ENCODE measurements at places on chromosomes 7 and 10.
A peak's percentile ranks its signal among the peaks of the same experiment; 100 is the strongest.

GRCh38 chr10:126463286-126463685 lies 75.0 kb upstream of the ADAM12 start:
- DNase-seq, result no peak

GRCh38 chr7:116799916-116800315 lies 62.5 kb upstream of the CAPZA2 start:
- peak; percentile 54 for DNase-seq

- DNase-seq, result no peak
Observed at GRCh38 chr7:82655965-82656364, 212.4 kb upstream of the CACNA2D1 start.

DNA sequence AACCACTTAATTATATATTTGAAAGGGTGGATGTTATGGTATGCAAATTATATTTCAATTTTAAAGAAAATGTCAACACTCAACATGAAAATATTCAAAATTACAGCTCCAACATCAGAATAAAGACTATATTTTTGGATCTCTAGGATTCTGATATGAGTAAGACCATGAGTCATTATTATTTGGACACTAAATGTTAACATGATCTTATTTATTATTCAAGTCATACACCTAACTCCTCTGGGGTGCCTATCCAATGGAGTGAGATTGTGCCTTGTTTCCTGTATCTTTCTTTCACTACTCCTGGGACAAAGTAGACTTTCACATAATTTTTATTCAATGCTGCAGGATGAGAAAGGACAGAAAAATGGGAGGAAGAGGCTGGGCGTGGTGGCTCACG lies 135.2 kb upstream of the PRSS1 start:
- DNase-seq, result no peak

DNA sequence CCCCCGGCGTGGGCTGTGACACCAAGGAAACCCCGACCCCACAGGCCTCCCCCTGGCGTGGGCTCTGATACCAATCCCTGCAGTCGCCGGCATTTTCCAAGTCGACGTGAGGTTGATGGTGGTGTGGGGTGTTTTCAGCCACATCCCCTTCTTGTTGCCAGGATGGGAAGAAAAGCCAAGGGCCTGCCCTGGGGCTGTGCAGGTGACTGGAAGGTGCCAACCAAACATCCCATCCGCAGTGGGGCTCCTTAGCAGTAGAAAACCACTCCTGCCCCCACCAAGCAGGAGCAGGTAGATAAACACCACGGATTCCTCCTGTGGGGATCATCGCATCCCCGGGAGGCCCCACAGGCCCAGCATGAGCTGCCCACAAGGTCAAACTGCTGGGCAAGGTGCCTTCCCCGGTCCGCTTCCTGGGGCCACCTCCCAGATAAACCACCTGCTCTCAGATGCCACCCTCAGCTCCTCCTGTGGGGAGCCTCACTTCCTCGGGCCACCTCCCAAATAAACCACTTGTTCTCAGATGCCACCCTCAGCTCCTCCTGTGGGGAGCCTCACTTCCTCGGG lies 88.5 kb upstream of the DIP2C start:
- no peak for DNase-seq

DNA sequence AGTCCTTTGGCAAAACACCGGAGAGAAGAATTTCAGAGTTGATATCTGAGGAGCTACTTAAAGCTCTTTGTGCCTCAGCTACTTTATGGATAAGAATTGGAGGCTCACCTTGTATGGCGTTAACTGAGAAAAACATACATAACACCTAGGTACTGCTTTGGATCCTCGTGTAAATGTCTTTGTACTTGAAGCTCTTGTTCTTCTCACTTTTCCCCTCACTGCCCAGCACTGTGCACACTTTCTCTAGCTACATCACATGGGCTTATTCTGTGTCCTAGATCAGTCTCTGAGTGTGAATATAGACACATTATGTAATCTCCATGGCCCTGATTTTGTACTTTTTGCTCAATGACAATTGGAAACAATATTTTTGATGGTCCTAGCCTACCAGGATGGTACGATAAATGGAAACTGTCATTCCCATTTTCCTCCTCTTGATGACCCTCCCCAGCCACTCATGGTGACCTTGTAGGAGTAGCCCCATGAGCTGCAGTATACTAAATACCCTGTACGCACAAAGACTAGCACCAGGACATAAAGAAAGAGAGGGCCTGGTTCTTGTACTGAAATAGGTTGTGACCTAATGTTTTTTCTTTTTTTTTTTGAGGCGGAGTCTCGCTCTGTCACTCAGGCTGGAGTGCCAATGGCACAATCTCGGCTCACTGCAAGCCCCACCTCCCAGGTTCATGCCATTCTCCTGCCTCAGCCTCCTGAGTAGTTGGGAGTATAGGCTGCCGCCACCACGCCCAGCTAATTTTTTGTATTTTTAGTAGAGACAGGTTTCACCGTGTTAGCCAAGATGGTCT lies 22.1 kb downstream of the STAMBPL1 start:
- DNase-seq, result no peak

- no peak for DNase-seq
Observed at GRCh38 chr10:43943818-43944360, 295.2 kb upstream of the ZNF32 start.

DNA sequence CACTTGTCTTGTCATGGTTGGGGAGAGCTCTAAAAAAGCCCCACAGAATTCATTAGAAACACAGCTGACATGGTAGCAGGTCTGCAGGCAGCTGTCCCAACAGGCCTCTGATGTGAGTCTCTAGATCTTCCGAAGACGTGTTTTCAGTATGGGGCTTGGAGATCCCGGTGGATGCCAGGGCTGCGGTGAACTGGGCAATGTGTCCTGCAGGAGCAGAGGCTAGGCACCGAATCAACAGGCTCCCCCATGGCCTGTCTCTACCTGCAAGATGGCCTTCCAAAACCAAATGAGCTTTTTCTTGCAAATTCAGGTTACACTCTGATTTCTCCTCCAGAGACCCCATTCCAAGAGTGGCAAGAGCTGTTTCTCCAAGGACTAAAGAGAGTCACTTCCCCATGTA lies 2.9 kb downstream of the CPXM2 start:
- no peak for DNase-seq

DNA sequence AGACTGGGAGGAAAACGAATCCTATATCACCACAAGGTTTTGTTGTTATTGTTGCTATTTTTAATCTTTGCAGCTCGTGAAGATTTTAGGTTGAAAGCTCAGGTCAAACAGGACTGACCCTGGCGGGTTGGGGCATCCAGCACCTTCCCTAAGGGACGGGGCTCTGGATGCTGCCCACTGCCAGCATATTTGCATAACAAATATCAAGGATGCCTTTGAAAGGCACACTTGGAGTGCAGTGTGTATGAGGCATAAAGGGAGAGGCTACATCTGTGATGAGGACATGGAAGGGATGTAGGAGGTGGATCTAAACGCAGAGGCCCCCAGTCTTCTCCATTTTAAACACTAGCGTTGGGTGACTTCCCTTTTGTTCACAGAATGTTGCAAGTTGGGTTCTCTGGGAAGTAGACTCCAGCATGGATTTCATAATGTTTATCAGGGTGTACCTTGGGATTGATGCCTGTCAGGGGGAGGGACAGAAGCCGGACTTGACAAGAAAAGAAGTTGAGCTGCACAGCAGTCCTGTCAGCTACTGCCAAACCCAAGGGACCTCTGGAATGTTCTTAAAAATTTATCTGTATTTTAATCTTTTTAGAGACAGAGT lies 181.1 kb upstream of the IMMP2L start:
- no peak for DNase-seq

GRCh38 chr10:12350925-12351324 lies 1.6 kb downstream of the CAMK1D start:
- no peak for DNase-seq

- no peak for DNase-seq
Observed at GRCh38 chr10:124097883-124098282, 4.5 kb upstream of the CHST15 start.

GRCh38 chr7:39365751-39366295 lies 200.4 kb upstream of the YAE1 start:
- DNase-seq, result no peak

DNA sequence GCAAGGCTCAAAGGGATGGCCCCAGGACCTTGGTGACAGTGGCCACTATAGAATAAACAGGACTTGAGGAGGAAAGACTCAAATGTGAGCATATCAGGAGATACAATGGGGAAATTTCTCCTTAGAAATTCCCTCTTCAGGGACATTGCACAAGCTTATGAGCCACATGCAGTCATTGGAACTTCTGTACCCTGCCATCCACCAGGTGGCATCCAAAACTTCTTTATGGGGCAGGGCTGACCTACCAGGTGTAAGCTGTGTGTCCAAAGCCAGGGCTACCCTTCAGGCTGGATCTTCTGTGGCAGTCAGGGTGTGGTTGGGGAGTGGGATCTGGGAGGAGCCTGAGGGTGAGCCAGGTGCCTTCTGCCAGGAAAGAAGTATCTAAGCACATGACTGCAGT lies 36.6 kb upstream of the LRRC18 start:
- DNase-seq, result no peak

DNA sequence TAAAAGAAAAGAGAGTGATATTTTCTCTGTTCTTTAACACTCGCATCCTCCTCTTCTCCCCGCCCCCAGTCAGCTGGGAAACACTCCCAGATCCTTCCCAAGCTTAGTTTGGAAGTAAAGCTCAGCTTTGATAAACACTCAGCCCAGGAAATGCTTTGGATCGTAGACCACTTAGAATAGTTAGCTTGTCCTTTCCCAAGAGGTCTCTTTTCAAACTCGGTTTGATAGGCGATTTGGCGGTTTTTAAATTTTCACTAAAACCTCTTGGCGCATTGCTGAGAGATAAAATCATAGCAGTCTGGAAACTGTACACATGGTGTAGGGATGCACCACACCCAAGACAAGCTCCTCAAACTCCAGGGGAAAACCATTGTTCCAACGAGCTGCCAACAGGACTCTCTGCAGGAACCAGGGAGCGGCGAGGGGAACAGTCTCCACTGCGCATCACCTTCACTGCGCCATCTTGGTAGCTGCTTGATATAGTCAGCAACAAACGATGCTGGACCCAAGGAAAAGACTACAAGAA lies 22.3 kb downstream of the SMURF1 start:
- peak; percentile 25 for DNase-seq

DNA sequence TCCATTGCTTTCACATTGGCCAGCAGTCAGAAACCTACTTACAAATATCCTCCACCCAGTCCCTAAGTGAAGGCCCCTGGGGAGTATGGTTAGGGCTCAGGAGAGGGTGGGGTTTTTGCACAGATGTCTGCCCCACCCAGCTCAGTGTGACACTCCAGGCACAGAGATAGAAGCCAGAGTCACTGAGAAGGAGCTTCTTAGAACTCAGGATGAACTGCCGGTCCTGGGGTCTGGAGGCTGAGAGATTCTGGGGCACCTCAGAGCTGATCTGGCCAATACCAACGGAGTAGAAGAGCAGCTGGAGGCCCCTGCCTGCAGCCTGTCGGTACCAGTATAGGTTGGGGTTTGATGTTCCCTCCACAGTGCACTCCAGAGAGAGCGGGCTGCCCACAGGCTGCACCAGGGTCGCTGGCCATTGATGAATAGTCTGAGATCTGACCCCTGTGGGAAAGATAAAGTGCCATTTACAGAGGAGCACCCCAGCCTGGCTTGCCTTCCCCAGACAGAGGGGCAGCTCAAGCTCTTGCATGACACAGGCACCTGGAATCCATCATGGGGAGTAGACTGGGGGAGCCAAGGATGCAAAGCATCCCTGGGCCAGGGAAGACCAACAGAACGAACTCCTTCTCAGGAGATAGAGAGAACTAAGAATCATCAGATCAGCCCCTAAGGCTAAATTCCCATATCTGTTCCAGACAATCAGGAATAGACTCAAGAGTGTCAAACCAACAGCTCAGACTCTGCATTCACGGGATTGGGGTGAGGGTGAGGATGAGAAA lies 41.9 kb downstream of the PRSS2 start:
- DNase-seq, result peak; percentile 86

DNA sequence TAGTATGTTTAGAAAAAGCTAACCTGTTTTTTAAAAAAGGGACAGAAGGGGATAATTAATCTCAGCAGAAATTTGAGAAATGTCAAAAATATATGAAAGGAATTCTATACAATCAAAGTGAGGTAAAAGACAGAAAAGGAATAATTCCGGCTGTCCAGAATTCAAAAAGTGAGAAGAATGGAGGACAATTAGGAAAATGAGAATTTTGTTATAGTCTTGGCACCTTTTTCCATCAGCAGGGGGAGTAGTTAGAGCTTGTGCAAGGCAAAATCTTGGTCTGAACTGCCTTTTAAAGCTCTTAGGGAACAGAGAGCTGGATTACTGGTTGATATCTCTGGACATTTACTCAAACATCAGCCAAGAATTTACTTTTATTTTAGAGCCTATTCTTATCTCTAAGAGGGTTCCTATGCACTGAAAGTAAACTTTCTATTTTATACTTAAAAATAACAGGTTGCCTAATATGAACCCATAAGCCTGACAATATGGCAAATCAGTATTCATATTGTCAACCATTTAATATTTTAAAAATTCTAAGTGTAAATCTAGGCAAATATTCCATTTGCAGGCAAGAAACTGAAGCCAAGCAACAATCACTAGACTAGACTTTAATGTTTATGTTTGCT lies 185.6 kb downstream of the ANK3 start:
- no peak for DNase-seq

DNA sequence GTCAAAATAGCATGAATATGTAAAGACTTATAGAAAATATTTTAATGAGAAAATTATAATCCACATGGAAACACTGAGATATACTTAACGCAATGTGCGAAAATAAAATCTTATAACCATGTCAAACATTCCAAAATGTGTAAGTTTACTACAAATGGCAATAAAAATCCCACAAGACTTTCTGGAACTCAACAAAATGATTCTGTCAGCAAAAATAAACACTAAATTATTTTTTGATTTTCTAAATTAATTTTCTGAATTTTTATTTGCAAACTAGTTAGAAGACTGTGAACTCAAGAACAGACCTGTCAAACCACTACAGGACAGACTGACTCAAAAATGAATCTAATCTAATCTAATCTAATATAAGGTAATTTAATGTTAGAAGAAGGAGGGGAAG lies 160.8 kb upstream of the KCTD7 start:
- no peak for DNase-seq

DNA sequence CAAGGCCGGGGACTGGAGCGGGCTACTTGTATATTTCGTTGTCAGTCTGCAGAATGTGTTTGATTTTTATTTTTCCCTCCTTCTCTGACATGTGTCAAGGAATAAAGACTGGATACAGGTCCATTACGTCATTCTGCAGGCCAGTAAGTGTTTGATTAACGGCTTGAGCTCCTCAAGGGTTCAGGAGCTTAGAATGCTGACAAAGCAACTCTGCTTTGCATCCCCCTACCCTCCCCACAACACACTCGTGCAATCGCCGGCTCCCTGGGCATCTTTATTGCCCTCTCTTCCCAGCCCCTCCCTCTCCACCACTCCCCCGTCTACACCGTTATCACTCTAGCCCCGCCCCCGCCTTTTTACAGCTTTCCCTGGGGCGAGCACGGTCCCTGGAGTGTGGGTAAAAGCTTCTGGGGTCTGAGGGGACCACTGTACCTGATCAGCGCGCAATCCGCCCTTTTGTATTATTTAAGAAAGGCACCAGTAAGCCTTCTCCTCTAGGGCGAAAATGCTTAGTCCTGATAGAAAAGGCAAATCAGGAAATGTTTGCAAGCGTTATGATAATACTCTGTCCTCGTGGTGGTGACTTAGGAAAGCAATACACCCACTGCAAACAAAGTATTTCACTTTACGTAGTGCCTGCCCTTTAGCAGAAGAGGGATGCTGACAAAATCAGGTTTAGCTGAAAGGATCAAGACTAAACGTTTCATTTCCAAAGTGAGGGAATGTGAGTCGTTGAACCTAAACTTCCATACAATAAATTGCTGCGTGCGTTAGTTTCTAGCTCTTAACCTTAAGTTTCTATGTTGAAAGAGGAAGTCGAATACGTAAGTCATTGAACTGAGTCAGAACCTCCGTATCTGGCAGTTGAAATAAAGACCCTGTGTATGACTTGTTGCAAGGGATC lies 1.4 kb upstream of the CREB5 start:
- peak; percentile 46 for DNase-seq
